ENCODE measurements at places on chromosomes 7 and 10.
A peak's percentile ranks its signal among the peaks of the same experiment; 100 is the strongest.

DNA sequence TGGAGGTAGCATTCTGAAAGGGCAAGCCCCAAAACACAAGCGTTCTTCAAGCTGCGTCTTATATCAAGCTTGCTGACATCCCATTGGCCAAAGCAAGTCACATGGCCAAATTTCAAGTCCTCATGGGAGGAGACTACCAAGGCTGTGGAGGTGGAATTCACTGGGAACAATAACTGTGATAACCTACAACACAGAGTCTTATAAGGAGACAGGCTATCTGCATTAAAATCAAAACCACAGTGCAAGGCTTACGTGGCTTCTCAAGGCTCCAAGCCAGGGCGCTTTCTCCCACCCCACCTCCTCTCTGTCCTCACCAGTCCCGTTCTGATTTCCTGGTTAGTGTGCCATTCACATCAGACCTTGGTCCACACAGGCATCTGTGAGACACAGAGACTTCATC lies 39.4 kb downstream of the ADRB1 start:
- no peaks in the 10 kb centered on the region for H3K4me1 ChIP-seq
- H3K4me3 ChIP-seq = no peak overlapping the region
- H3K36me3 ChIP-seq = peaks cover 3% of the 10 kb centered on the region
- H3K27me3 ChIP-seq = peaks cover 27% of the 10 kb centered on the region

- no peak overlapping the region for H3K27ac ChIP-seq
- peaks cover 22% of the 10 kb centered on the region for H3K4me1 ChIP-seq
- no peaks in the 10 kb centered on the region for H3K27me3 ChIP-seq
- H3K4me3 ChIP-seq = no peak overlapping the region
- no peak for DNase-seq
Observed at GRCh38 chr10:102559764-102560163, 56.0 kb downstream of the SUFU start.

DNA sequence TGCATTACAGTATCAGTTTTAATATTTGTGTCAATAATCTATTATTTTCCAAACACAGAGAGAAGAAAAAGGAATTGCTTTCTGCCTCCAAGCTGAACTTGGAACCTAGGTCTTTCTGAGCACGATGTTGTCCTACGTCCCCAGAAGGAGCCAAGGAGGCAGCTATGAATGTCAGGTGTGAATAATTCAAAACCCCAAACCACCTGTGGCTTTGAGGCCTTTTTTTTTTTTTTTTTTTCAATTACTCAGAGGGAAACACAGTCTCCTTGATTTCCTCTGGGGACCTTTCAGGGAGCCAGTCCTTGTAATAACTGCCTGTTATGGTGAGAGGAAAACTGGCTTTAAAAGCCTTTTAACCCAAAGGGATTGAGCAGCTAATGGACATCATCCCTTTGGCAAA lies 8.3 kb downstream of the GPR85 start:
- H3K27ac ChIP-seq = no peak overlapping the region
- H3K27me3 ChIP-seq = peaks cover 26% of the 10 kb centered on the region
- DNase-seq = no peak
- H3K4me3 ChIP-seq = no peak overlapping the region
- H3K36me3 ChIP-seq = no peaks in the 10 kb centered on the region

DNA sequence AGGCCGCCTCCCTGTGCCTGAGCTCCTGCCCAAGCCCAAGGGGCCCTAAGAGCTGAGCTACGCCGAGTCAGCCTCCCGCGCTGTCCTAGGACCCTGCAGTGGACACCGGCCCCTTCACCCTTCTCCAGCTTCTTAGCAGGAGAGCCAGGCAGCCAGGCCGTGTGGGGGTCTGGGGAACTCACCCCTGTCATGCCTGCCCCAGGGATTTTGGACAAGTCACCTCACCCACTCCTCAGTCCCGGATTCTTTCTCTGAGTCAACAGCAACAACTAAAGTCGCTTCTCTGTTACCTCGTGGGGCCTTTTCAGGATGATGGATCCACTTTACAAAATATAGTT lies 79.3 kb downstream of the MKI67 start:
- H3K4me1 ChIP-seq = peaks cover 33% of the 10 kb centered on the region
- H3K4me3 ChIP-seq = peak overlapping the region; percentile 96
- no peak for DNase-seq
- H3K27ac ChIP-seq = peak overlapping the region; percentile 92
- peaks cover 4% of the 10 kb centered on the region for H3K36me3 ChIP-seq

- H3K4me3 ChIP-seq = no peak overlapping the region
- peaks cover 27% of the 10 kb centered on the region for H3K27me3 ChIP-seq
- H3K4me1 ChIP-seq = peaks cover 3% of the 10 kb centered on the region
Observed at GRCh38 chr10:49327036-49327813, 28.3 kb downstream of the C10orf71 start.

Data from T-helper 17 cell (primary cell).